Fibroblast of mammary gland (primary cell): ENCODE measurements at places on chromosomes 11 and 22.

GRCh38 chr22:24589518-24590030, 3.3 kb downstream of the LRRC75B start:
- DNase-seq: no peak

- no peak for DNase-seq
These were observed 177.7 kb upstream of the RAG2 start for GRCh38 chr11:36775756-36776155.

GRCh38 chr11:110409174-110409573, 20.6 kb upstream of the FDX1 start:
- peak; percentile 57 for DNase-seq

DNA sequence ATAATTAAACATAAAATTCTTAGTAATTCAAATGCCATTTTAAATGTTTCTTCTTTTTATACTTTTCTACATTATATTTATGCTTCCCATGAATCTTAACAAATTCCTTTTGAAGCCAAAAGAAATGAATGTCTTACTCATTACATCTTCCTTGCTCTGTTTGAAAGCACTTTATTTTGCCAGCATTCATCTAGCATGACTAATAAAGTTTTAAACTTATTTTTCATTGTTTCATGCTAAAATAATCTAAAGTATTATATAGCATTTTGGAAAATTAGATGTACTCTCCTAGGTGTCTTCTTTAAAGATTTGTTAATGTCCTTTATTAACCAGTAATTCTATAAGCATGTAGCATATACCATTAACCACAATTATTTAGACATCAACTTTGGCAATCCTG, 9.7 kb upstream of the PIWIL4 start:
- DNase-seq: peak; percentile 24

DNA sequence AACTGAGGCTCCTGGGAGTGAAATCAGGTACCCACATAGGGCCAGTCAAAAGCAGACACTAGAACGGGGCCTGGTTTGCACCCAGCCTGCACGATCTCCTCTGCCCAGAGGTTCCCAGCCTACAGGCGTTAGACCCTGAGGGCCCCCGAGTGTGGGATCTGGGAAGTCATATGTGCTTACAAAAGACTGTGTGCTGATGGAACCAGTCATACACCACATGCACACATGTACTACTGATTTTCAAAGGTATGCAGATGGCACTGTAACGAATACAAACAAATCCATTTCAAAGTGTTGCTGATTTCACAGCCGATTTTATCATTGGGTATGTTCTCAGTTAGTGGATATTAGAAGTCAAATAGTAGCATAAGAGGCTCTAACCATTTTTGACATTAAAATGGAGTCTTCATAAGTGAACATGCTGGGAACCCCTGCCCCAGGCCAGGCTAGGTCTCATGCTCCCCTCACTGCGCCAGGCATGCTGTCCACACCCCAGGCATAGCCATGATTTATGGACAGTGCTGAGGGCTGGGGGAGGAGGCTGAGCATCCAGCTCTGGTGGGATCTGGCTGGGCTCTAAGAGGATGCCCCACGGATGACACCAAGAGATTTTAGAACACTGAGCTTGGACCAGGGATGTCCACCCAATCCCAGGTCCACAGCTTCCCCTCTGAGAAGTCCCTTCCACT, 38.6 kb upstream of the LRRC32 start:
- DNase-seq: no peak

GRCh38 chr11:62574363-62575071, 826 bp upstream of the EEF1G start:
- no peak for DNase-seq

DNA sequence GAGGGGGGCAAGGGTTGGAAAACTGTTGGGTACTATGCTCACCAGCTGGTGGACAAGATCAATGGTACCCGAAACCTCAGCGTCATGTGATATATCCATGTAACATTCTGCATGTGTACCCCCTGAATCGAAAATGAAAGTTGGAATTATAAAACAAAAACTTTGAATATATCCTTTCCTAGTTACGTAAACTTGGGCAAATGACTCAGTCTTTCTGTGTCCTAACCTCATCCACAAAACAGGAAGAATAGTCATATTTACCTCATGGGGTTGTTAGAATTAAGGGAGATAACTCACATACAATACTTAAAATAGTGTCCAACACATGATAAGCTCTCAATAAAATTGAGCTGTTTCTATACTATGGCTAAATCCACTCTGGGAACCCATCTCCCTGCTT, 620.1 kb upstream of the KIRREL3 start:
- no peak for DNase-seq

DNA sequence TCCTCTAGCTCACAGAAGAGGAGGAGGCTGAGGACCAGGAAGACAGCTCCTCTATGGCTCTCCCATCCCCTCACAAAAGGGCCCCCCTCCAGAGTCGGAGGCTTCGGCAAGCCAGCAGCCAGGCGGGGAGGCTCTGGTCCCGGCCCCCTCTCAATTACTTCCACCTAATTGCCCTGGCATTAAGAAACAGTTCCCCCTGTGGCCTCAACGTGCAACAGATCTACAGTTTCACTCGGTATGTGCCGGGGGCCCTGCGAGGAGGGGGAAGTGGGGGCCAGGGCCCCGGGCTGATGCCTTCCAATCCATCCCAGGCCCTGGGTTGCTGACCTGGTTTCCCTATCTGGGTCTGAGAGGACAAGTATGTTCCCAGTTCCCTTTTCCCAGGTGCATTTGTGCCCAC, 7.9 kb downstream of the FOXR1 start:
- DNase-seq: no peak

- DNase-seq: no peak
These were observed 1037.0 kb downstream of the DLG2 start for GRCh38 chr11:84590106-84590505.

DNA sequence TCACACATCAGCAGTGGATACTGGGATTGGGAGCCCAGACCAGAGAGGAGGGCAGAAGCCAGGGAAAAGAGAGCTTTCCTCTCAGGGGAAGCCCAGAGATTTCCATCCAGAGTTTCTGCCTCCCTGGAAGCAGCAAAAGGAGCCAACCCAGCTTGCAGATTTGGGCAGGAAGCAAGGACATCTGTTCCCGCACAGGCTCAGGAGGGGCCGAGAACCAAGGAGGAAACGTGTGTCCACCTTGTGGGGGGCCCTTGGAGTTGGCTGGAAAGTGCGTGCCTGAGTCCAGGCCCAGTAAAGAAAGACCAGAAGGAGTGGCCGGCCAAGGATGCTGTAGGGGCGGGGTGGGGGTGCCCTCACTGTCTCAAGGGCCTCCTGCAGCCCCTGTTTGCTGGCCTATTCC, 6.0 kb upstream of the NPTXR start:
- DNase-seq: no peak

- DNase-seq: no peak
These were observed 33.9 kb downstream of the BCL2L13 start for GRCh38 chr22:17672417-17672991.

DNA sequence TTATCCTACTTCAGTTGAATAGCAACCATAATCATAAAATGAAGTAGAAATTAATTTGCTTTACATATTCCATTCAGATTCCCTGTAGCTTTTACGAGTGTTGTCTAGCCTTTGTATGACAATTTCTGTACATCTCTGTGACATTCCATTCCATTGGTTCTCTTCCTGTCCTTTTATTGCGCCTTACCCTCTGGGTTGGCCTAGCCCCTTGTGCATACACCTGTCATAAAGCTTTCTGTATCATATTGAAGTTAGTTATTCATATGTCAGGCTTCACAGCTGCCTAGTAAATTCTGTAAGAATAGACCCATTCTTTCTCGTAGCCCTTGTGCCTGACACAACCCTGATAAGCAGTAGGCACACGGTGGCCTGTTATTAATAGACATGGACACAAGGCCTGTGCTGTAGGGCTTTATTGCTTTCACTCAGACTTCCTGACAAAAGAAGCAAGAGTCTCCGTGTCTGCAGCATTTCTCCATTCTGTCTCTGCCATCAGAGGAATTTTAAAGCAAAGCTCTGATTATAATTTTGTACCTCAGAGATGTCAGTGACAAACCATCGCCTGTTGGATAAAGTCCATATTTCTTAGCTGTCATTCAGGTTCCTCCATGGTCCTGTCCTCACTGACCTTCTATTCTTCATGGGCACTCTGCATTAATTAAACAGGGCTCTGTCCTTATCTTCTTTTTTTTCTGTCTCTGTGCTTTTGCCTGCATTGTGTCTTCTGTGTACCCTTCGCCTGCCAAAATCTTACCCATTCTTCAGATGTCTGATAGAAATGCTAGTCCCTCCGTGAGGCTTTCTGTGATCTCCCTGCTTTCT, 49.4 kb downstream of the BID start:
- no peak for DNase-seq

DNA sequence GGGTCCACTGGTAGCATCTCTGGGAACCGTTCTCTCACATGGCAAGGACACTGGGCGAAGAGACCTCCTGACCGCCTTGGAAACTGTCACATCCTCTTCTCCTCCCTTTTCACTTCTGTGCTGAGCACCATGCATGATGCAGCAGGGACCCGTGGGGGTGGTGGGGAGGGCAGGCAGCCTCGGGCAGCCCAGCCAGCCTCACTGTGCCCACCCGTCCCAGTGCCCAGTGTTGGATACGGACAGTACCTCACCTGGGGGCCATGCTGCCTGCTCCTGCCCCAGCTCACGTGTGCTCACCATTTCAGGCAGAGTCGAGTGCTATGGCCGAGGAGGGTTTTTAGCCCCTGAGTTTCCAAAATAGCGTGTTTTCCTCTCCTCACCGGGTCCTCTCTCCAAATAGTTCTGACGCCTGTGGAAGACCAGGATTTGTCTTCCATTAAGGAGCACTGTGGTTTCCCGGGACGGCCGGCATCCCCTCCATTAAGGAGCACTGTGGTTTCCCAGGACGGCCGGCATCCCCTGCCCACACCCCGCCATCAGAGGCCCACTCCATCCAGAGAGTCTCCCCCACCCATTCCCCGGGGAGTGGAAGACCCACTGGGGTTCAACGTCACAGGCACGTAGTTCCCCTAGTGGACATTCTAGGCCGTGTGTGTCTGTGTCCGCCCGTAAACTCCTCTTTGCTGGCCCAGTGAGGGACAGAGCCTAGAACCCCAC, 22.4 kb downstream of the B3GAT1 start:
- no peak for DNase-seq

DNA sequence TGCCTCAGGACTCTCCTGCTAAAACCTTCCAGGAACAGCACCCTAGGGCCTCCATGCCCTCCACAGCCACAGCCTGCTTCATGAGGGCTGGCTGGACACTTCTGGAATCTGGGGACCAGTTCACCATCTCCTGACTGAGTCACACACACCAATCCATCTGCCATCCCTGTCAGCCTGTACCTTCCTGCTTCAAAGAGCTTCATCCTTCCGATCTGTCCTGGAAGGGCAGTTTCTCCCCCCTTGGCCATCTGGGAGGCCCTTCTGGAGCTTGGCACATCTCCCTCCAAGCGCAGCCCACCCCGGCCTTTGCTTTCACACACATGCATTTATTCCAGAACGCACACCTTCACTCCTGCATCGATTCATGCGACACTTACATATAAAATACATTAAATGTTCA, 13.0 kb downstream of the APBB1 start:
- no peak for DNase-seq

DNA sequence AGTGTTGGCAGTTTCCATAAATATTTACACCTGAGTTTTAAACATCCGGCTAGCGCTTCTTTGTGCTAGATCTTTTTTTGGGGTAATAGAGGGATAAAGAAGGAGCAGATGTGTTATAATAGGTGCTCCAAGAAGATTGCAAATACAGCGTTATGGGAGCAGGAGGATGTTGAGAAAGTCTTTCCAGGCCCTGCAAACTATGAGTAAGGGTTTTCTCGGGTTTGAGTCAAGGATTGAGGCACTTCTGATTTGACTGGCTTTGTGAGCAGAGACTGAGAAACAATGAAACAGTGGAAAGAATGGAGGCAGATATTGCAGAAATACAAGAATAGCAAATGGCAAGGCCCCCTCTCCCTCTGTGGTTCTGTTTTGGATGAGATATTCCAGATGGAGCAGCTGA, 155.0 kb upstream of the TIMP3 start:
- DNase-seq: no peak

DNA sequence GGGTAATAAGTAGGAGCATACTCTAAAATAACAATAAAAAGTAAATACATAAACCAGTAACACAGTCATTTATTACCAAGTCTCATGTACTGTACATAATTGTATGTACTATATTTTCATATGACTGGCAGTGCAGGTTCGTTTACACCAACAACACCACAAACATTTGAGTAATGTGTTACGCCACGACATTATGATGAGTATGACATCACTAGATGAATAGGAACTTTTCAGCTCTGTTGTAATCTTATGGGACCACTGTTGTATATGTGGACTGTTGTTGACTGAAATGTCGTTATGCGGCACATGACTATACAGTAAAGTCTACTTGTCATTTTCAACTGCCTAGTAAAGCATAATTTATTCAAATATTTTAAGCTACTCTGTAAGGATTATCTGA, 18.6 kb downstream of the KIF18A start:
- DNase-seq: peak; percentile 30
